Cortex of kidney (tissue), 1 donor: ENCODE measurements at places on chromosomes 7 and 10.

- no peak for DNase-seq
Measured at GRCh38 chr10:8768341-8768740, 713.9 kb downstream of the GATA3 start.

DNA sequence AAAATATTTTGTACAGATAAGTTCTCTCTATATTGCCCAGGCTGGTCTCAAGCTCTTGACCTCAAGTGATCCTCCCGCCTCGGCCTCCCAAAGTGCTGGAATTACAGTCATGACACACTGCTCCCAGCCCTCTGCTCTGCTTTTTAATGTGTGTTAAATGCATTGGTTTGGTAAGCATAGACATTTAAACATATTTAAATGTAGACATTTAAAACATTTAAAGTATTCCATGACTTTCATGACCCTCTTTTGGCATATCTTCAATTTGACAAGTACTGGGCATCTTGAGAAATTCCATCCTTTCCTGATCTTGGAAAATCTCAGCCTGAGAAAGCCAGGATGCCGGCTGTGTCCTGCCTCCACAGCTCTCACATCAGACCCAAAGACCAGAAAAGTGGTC lies 5.2 kb upstream of the SAR1A start:
- DNase-seq = no peak

- no peak for DNase-seq
Measured at GRCh38 chr10:85047979-85048378, 719.6 kb downstream of the CCSER2 start.

DNA sequence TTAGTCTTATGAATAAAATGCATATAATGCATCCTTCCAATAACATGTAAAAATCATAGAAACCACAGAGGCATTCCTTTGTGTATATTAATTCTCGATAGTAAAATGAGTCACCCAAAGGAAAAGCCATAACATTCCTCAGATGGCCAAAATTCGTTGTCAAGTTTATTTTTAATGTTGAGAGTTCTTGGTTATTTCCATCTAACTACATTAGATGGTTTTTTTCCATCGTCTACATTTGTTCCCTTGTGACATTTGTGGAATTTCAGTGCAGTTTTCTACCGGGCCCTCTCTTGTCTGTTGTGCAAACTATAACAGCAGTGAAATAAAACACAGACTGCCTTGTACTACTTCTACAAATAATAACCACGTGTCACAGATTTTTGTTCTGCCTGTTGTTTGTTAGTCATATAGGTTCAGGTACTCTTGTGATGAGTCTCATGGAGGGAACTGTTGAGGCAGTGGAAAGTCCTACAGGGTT lies 54.7 kb upstream of the CCAR1 start:
- DNase-seq = no peak

- no peak for DNase-seq
Measured at GRCh38 chr7:96055717-96056116, 266.2 kb downstream of the SLC25A13 start.

DNA sequence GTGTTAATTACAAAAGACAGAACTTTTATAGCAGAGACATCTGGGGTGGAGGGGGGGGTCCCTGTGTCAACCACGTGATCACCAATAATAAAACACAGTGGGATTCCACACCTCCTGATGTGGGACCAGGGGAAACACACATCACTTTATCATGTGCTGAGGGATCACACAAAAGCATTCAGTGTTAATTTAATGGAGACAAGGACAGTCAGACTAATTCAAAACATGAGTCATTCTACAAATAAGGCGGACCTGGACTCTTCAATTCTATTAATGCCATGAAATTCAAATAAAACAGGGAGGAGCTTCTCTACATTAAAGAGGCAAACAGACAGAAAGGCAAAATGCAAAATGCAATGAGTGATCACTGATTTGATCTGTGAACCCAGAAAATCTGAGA lies 67.3 kb upstream of the PFKP start:
- DNase-seq = no peak

DNA sequence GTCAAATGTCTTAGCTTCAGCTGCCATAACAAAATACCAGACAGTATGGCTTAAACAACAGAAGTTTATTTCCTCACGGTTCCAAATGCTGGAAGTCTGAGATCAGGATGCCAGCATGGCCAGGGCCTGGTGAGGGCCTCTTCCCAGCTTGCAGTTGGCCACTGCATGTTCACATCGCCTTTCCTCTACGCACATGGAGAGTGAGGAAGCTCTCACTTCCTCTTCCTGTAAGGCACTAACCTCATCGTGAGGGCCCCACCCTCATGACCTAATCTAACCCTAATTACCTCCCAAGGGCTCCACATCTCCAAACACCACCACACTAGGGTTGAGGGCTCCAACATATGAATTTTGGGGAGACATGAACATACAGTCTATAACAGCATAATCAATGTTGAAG lies 14.4 kb downstream of the ZNF33B start:
- no peak for DNase-seq

DNA sequence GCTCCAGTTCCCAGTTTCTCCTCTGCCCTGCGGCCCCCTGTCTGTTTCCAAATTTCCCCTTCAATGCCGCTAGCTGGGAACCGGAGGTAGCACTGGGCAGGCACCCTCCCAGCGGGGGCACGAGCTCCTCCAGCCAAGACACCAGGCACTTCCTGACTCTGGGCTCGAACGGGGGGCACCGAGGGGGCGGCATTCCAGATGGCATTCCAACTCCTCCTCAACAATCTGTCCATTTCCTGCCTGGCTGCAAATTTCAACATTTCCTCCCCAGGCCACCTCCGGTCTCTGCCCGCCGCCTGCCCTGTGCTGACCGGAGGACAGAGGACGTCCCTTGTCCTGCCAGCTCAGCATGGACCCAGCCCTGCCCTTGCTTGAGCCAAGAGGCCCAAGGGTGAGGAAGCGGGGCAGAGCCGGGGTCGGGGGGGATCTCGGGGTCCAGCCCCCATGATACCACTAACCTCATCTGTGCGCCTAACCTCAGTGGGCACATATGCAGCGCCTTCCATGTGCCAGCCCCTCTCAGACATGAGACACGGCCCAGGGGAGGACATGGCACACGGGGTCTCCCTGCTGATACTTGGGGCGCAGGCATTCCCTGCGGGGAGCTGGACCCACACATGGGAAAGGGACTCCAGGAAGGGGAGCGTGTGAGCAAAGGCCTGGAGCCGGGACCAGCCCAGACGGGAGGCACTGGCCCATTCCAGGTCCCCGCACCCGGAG lies 58.0 kb downstream of the PDGFA start:
- DNase-seq = no peak

- no peak for DNase-seq
Measured at GRCh38 chr10:51770709-51771108, 71.3 kb upstream of the CSTF2T start.

DNA sequence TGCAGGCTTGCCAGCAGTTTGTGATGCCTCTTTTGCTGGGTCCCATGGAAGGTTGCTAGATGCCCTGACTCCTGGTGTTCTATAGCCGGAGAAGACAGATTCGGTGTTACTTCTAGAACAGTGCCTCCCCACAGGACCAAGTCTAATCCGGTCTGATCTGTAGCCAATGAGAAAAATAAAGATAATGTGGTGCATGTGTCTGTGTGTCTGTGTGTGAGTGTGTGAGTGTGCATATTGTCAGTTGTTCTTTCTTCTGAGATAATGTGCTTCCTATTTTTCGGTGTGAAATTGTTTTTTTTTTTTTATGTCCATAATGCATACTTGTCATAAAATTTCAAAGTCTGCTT lies 29.7 kb upstream of the ZNRF2 start:
- DNase-seq = no peak

GRCh38 chr10:63653747-63654146 lies 132.5 kb downstream of the REEP3 start:
- no peak for DNase-seq

DNA sequence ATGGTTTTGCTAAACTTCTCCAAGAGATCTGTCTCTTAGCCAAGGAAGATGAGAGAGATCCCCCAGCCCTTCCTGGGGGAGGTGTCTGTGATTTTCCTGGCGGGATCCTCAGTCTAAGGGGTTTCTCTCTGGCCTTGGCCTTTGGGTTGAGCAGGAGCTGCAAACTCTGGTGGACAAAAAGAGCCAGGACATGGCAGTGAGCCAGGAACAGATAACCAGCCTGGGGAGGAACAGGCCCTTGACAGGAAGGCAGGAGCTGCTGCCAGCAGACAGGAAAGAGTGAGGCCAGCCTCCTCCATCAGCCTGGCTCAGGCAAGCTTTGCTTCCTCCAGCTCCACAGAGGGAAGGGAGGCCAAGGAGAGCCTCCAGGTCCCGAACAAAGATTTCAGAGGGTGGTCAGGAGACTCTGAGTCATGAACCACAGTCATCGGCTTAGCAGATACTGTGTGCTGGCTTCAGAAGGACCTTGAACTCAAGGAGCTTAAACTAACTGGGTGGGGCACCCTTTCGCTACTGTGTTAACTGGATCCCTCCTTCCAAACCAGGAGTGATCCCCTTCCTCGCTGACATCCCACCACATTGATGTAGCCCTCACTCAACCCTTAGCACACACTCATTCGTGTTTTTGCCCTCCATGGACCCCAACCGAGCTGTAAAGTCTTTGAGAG lies 34.7 kb downstream of the DDIT4 start:
- DNase-seq = no peak

GRCh38 chr7:43141091-43141490 lies 28.6 kb downstream of the HECW1 start:
- DNase-seq = no peak

DNA sequence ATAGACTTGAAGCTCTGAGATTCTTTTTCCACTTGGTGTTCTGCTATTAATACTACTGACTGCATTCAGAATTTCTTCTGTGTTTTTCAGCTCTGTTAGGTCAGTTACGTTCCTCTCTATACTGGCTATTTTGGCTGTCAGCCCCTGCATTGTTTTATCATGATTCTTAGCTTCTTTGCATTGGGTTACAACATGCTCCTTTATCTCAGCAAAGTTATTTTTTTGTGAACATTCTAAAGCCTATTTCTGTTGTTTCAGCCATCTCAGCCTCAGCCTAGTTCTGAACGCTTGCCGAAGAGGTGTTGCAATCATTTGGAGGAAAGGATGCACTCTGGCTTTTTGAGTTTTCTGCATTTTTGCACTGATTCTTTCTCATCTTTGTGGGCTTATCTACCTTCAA lies 201.5 kb upstream of the GNAI1 start:
- DNase-seq = no peak

GRCh38 chr10:17655009-17655408 lies 11.1 kb downstream of the STAM start:
- no peak for DNase-seq

DNA sequence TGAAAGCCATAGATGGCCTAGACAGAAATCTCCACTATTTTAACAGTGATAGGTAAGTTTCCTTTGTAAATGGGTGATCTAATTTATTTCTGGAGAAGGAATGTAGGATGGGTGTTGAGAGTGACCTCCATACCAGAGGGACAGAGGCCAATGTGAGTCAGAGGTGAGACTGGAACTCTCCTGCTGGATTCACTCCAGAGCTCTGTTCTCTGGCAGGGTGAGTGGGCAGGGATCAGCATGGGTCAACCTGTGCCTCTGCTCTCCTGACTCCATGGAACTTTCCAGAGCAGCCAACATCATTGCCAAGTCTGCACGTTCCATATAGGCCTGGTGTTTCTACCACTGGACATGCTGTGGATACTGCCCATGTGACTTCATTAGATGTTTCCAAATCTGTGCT lies 11.4 kb downstream of the AKR1C3 start:
- DNase-seq = no peak

DNA sequence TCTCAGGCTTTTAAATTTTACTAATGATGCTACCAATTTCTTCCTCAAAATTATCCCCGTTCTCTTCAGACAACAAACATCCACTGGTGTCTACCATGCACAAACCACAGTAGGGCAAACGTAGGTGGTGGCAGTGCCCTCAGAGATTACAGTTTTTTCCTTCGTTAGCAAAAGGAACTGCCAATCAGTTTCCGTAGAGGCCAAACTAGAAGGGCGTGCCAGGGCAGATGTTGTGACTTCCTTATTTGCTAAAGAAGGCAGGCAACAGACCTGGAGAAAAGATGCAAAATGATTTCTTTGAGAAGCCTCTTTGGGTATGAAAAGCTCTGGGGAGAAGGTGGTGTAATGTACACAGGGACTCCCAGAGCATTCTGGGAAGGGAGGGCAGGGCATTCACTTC lies 7.6 kb upstream of the FAM180A start:
- no peak for DNase-seq

- DNase-seq = no peak
Measured at GRCh38 chr7:31432176-31432575, 81.7 kb upstream of the ITPRID1 start.

DNA sequence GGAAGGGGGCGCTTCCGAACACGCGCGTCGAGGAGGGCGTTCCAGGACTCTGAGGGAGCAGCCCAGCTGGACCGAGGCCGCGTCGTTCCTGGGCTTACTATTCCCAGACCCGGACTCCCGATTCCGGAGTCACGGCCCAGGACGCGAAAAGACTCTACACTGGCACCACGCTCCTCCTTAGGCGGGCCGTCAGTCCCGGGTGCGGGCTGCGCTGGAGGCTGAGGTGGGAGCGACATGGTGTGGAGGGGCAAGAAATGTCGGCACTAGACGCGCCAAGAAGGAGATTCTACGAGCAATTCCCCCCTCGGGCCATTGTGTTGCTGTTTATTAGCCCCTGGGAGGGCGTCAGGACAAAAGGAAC lies 584 bp upstream of the RUNDC3B start:
- DNase-seq = no peak

GRCh38 chr10:95035332-95036295 lies 33.7 kb downstream of the CYP2C8 start:
- DNase-seq = no peak

DNA sequence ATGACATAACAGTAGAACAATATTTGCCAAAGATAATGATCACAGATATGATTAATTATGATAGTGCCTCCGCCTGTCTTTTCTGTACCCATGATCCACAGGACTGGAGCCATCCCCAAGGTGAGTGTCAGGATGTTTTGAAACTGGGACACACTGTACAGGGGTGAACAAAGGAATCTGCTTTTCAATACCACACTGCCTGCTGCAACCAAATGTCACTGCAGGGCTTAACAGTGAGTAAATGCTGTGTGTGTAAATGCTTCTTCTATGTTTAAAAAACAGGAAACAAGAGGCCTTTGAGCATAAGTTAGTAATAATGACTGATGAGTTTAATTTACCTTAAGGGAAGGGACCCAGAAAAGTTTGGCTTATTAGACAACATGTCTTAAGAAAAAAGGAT lies 65.2 kb downstream of the HBP1 start:
- no peak for DNase-seq

DNA sequence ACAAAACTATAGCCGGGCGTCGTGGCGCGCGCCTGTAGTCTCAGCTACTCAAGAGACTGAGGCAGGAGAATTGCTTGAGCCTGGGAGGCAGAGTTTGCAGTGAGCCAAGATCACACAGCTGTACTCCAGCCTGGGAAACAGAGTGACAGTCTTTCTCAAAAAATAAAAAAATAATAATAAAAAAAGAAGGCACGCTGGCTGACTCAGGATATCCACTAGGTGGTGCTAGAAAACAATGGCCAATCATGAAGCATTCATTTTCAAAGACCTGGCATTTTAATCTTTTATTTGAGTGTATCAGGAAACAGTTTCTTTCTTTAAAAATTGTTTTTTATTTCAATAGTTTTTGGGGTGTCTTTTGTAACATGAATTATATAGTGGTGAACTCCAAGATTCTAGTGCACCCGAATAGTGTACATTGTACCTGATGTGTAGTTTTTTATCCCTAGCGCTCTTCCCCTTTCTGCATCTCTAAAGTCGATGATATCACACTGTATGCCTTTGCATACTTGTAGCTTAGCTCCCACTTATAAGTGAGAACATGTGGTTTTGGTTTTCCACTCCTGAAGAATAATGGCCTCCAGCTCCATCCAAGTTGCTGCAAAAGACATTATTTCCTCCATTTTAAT lies 88.6 kb downstream of the LYZL1 start:
- no peak for DNase-seq
